ENCODE measurements at places on chromosomes 4 and X. TPM values are rescaled to one million over a fixed set of nuclear protein-coding genes. Genes with fewer than 3 reads are reported as not detected.

The GUF1 gene
- 30.2 TPM for total RNA-seq

The PAGE4 gene
- not detected for total RNA-seq

GRCh38 chr4:55253948-55254593 lies 92.0 kb upstream of the SRD5A3 start:
- DNase-seq, result no peak

The PUDP gene
- 75.0 TPM for total RNA-seq

DNA sequence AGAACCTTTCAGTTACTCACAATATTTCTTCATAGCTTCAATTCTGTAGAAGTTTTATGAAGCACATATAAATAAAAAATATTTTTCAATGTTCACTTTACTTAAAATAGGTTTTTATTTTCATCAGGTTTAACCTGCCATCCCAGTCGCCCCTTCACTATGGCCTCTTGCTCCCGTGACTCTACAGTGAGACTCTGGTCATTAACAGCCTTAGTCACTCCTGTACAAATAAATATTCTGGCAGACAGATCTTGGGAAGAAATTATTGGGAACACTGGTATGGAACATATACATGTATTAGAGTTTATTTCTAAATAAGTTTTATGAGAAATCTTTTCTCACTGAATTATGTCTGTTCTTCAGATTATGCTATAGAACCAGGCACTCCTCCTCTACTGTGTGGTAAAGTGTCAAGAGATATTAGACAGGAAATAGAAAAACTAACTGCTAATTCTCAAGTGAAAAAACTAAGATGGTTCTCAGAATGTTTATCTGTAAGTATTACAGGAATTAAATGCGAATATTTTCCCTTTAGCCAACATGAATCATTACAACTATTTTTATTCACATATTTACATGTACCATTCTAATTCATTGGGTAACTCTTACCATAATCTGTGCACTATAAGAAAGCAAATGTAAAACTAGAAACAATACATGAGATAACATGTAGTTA lies 45.6 kb downstream of the SPATA4 start:
- DNase-seq, result no peak
